ENCODE measurements at places on chromosomes 6 and 20.

DNA sequence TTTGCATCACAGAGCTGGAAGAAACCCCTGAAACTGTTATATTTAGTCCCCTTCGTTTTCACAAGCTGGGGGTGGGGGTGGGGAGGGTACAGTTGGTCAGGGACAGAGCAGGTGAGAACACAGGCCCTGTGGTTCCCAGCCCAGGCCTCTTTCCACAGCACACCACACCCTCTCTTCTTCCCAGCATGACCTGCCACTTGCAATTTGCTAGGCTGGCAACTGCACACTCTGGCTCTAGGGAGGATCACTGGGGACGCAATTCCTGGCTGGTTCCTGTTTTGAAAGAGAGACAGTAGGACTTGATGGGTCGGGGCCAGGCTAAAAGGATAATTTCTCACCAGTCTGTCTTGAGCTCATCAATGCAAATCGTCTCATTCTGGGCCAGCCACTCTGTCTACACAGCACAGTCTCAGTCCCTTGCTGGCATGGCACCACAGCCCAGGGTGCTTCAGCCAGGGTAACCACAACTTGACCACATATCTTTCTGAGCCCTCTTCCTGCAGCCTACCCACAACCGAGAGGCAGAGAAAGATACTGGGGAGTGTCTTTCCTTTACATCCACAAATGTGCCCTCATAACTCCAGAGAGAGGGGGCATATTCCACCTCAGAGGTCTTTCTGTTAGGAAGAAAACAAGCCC is 41.7 kb upstream of the EMILIN3 start:
- no peak for DNase-seq

GRCh38 chr6:22751223-22751622 is 181.9 kb downstream of the HDGFL1 start:
- DNase-seq, result no peak

DNA sequence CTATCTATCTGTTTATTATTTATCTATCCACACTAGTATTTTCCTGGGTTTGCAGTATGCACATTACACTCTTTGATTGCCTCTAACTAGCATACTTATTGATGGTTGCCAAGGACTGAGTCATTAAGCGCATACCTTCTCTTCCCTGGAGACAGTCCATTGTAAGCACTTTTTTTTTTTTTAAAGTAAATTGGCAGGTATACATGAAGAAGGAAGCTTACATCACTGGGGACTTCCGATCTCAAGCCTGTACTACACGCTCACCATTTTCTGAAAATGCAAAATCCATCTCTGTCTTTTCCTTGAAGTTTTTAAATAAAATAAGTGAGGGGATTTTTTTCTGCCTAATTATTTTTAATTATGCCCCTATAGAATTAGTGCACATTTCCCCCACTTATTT is 63.5 kb downstream of the HMGN3 start:
- no peak for DNase-seq

GRCh38 chr6:22880686-22881433 is 311.5 kb downstream of the HDGFL1 start:
- DNase-seq, result no peak

- no peak for DNase-seq
Observed at GRCh38 chr6:11814106-11814505, 35.5 kb upstream of the ADTRP start.

- no peak for DNase-seq
Observed at GRCh38 chr20:41119614-41120561, 17.5 kb upstream of the PLCG1 start.

- no peak for DNase-seq
Observed at GRCh38 chr20:20649945-20650344, 62.5 kb downstream of the RALGAPA2 start.

DNA sequence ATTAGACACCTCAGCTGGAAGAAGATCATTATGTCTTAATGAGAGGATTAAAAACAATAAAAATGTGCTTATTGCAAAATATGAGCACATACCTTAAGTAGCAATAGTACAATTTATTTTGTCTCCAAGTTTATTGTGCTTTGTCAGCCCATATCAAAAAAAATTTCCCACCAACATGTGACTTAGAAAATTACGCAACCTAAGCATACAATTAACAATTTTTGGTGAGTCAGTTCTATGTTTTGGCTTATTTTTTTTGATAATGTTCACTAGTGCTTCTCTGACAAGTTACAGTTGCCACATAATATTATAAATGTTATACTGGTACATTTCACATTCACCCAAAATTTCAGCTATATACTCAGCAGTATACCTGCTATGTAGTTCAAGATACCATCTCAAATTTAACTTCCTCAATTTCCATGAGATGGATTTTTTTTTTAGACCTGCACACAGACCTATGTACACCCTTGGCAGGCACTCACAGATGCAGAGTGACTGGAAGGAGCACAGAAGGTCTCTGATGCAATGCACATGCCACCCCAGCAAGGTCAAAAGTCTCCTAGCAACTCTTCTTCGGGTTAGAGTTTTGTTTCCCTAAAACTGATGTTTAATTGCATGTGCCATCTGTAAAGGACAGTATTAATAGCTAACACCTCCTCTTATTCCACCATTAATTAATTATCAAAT is 112.4 kb downstream of the PRKN start:
- no peak for DNase-seq

DNA sequence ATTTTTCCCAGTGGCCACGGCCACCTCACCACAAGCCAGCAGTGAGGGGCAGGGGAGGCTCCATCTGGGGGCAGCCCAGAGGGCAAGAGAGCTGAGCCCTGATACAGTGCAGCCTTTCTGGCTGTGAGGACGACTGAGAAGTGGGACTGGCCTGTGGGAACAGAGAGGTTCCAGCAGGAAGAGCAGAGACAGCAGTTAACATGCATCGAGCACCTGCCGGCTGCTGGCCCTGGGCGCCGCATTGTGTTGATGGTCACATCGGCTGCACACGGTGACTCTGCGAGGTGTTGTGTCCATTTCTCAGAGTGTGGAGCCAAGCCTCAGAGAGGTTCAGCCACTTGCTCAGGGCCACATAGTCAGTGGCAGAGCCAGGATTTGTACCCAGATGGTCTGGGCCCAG is 9.8 kb downstream of the FOXS1 start:
- DNase-seq, result no peak

DNA sequence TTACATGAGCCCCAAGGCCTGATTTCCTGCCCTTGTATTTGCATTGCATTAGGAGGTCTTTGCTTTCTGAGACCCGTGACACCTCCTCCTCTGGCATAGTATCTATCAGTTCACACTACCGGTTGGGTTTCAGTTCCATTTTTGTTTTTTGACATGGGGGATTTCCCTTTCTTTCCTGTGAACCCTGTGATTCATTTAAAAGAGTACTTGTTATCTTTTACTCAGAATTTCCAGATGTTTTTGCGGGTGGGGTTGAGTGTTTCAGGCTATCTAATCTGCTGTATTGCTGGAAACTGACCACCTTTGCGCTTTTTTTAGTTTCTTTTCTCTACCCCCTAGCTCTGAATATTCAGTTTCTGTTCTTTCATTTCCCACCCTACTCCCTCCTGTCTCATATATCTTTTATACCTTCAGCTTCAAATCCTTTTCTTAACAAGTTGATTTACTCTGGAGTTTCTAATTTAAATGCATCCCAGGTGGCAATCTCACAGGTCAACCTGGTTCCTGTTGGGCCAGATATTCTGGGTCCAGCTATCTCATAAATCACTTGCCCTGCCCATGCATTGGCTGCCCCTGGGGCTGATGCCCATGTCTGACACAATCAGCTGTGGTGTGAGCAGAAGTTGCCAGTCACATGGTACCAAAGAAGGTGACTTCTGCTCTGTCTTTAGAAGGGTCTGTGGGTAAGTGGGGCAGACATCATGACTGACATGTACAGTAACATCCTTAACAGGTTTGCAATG is 14.3 kb upstream of the NCOA3 start:
- DNase-seq, result no peak

- no peak for DNase-seq
Observed at GRCh38 chr20:34310481-34311117, 7.4 kb upstream of the AHCY start.

- DNase-seq, result no peak
Observed at GRCh38 chr6:109867970-109868358, 110.1 kb upstream of the GPR6 start.

GRCh38 chr6:144181639-144182038 is 31.3 kb downstream of the STX11 start:
- no peak for DNase-seq

DNA sequence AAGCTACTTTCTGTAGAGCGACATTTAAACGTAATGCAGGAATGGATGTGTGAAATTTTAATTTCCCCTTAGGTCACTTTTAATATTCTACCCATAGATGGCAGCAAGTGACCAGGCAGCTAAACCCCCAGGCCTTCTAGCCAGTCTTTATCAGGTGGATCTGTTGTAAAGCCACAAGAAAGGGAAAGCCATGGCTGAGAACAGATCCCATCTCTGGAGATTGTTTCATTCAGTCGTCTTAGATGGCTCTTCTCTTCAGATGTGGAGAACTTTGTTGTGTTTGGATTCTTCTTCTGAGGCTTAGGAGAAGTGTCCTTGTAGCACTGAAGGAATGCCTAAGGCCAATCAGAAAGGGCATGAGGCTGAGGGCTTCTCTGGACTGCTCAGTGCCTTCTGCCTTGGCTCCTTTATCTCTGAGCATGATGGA is 15.8 kb upstream of the RNF182 start:
- DNase-seq, result no peak

DNA sequence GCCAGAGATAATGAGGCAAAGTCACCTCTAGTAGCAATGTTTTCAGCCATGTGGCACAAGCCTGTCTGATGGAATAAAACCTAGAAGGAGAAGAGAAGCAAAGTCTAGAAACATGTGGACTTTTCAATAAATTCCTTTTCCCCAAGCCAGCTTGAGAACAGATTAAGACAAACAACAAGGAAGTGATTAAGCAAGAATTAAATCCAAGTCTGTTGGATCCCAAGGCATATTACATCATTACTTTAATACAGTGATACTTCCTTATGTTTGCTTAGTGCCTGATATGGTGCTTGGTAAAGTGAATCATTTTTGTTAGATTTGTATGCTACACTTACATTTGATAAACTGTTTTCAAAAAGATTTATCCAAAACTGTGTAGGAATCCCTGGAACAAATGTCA is 260.3 kb upstream of the FAM83B start:
- DNase-seq, result no peak

- DNase-seq, result no peak
Observed at GRCh38 chr6:36075656-36076055, 48.0 kb downstream of the MAPK14 start.
